Epithelial cell of proximal tubule (primary cell): ENCODE measurements at places on chromosomes 1 and 21.

DNA sequence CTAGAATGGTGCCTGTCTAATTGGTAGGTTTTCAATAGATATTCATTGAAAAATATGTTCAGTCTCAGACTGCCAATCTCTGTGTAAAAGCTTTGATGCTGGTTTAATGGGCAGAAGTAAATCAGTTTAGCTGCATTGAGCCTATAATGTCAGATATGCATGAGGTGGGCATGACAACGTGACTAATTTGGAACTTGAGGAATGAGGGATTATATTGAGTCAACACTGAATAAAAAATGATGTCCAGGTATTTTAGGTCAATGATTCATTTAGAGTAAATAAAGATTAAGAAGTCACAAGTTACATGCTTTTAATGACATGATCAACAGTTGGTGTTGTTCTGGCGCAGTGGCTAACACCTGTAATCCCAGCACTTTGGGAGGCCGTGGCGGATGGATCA, 3.0 kb downstream of the WDR3 start:
- DNase-seq: no peak

DNA sequence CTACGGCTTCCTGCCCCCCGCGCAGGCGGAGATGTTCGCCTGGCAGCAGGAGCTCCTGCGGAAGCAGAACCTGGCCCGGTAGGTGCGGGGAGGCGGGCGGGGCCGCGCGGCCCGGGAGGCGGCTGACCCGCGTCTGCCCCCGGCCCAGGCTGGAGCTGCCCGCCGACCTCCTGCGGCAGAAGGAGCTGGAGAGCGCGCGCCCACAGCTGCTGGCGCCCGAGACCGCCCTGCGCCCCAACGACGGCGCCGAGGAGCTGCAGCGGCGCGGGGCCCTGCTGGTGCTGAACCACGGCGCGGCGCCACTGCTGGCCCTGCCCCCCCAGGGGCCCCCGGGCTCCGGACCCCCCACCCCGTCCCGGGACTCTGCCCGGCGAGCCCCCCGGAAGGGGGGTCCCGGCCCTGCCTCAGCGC, 16.6 kb downstream of the NOC2L start:
- DNase-seq: no peak

- no peak for DNase-seq
These were observed 40.9 kb downstream of the MTARC1 start for GRCh38 chr1:220827445-220828178.

DNA sequence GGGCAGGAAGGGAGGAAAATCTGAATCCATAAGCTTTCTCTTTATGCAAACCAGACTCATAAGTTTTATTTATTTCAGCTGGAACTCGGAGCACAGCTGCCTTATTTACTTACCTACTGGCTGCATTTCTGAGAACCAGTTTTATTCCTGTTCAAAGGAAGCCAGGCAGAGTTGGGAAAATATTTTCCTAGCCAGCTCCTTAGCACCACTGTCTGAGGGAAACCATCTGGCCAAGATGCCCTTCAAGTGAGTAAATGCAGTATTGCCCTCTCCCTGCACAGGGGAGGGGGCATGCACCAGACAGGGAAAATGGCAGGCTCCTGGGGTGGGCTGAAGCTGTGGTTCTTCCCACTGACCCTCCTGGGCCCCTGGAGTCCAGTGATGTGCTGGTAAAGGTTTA, 28.9 kb upstream of the FMOD start:
- DNase-seq: no peak

- DNase-seq: no peak
These were observed 12.2 kb downstream of the RHBDL2 start for GRCh38 chr1:38929476-38929875.
